ENCODE measurements at places on chromosomes 16 and 17.
A peak's percentile ranks its signal among the peaks of the same experiment; 100 is the strongest.

- no peak for DNase-seq
These were observed 61.5 kb downstream of the PCTP start for GRCh38 chr17:55812323-55812722.

DNA sequence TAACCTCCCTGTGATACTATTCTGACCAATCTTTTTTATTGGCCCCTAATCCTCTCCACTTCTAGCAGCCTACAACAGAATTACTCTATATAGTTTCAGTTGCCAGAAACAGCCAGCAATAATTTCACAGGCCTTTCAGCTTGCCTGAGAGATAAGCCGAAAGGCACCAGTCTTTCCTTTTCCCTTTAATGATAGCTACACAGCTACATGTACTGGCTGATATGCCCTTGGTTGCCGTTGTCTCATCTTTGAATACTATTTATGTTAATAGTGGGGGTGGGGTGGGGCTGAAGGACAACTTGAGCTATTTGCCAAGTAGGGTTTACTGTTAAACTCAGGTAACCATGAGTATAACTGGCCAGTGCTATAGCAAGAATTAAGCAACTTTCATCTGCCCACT, 35.8 kb upstream of the RASL10B start:
- no peak for DNase-seq

GRCh38 chr16:8167436-8167835, 422.9 kb downstream of the TMEM114 start:
- no peak for DNase-seq

- peak; percentile 4 for DNase-seq
These were observed 14.7 kb upstream of the PLLP start for GRCh38 chr16:57299009-57299718.

DNA sequence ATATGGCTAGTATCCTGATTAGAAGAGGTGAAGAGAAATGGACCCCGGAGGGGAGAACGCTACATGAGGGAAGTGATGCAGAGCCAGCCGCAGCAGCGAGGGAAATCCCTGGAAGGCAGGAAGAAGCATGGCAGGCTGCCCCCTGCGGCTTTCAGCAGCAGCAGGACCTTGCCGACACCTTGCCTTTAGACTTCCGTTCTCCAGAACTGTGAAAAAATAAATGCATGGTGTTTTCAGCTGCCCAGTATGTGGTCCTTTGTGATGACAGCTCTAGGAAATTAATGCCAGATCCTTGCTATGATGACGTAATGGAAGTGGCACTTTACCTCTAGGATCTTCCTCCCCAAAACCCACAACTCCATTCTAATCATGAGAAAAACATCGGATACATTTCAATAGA, 9.7 kb upstream of the ZFP1 start:
- DNase-seq = no peak

GRCh38 chr16:4271176-4272113, 1.4 kb downstream of the TFAP4 start:
- DNase-seq = peak; percentile 82

GRCh38 chr16:67164599-67165061, at the start of gene HSF4:
Gene HSF4 (plus strand): TSS chr16:67164745. CDS start chr16:67164812, 67 bp downstream.
- DNase-seq = no peak

GRCh38 chr16:48963901-48964615, 317.6 kb downstream of the CBLN1 start:
- DNase-seq = no peak

DNA sequence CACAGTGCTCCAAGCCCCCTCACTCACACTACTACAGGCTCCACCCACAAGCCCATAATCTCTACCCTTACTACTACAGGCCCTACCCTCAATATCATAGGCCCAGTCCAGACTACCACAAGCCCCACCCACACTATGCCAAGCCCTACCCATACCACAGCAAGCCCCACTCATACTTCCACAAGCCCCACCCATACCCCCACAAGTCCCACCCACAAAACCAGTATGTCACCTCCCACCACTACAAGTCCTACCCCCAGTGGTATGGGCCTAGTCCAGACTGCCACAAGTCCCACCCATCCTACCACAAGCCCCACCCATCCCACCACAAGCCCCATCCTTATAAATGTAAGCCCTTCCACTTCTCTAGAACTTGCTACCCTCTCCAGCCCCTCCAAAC, 13.8 kb downstream of the RIPOR1 start:
- DNase-seq = peak; percentile 36

DNA sequence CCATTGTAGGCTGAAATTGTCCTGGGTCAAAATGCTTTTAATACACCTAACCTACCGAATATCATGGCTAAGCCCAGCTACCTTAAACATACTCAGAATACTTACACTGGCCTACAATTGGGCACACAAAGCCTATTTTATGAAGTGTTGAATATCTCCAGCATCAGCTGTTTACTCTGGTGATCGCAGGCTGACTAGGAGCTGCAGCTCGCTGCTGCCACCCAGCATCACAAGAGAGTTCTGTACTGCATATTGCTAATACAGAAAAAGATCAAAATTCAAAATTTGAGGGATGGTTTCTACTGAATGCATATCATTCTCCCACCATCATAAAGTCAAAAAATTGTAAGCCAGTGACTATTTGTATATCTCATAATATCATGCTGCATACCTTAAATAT, 55.3 kb downstream of the ULK2 start:
- DNase-seq = no peak

GRCh38 chr16:69831212-69832123, 69.3 kb downstream of the WWP2 start:
- no peak for DNase-seq

DNA sequence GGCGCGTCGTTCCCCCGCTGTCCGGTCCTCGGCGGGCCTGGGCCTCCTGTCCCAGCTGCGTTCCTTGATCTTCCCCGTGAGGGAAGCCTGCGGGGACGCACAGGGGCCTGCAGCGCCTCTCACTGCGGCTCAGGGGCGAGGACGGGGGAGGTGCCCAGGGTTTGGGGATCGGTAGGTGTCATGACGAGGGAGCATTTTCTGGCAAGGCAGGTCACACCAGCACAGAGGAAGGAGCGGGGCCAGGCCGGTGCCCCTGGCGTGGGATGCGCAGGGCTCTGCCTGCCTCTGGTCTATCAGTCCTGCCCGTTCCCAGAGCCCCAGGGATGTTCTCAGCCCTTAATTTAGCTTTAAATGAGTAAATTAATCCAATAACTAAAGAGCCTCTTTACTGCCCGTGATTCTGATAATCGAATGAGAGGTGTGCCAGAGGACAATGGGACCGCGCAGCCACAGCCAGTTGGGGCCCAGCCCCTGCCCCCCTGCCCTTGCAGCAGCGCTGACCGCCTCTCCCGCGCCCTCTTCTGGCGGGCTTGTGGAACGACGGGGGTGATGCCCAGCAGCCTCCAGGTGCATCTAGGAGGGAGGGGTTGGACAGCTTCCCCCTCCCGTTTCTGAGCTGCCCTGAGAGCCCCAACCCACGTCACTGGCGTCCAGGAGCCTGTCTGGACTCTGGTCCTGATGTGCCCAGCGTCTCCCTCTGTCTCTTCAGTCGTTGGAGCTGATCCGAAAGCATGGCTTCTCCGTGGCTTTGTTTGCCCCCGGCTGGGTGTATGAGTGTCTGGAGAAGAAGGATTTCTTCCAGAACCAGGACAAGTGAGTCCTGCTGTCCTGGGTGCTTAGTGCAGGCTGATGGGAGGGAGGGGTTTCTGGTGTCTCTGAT, 7.9 kb downstream of the ENGASE start:
- DNase-seq = no peak

DNA sequence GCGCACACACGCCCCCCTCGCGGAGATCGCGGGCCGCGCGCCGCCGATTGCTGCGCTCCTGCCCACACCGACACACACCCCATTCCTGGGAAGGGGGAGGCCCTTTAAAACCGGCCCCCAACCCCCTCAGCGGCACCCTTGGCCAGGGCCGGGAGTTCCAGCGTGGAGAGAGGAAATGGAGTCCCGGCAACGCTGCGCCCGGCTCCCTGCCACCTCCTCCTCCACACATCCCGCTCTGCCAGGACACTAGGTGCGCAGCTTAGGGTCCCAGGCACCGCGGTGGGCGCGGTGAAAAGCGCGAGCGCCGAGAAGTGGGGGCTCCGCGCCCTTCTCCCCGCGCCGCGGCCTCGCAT, 397 bp downstream of the CDC42EP4 start:
- no peak for DNase-seq

DNA sequence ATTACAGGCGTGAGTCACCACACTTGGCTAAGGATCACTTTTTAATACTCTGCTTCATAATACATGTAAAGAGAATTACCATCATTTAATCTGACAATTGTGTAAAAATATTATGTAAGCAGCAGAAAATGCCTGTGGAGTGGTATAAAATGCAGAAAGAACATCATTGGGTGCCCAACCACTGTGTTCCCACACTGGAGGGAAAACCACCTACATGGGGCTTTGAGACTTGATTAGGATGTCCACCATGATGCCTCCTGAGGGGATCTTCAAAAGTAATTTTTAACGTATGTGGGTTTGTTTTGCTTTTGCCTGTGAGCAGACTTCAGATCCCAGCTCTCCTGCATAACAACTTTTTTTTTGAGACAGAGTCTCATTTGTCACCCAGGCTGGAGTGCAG, 18.8 kb downstream of the CFAP97D1 start:
- no peak for DNase-seq

DNA sequence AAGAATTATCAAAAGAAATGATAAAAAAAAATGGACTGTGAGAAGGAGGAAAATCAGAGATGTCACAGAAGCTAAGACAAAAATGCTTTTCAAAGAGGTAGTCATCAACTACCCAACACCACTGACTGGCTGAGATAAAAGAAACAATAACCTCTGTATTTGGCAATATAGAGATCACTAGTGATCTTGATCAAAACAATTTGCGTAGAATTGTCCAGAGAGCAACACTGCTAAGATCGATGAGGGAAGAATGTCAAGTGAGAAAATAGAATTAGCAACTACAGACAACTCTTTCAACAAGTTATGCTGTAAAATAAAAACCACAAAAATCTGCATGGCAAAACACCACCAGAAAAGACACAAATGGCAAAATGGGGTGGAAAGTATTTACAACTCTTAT, 66.0 kb downstream of the BRIP1 start:
- no peak for DNase-seq

DNA sequence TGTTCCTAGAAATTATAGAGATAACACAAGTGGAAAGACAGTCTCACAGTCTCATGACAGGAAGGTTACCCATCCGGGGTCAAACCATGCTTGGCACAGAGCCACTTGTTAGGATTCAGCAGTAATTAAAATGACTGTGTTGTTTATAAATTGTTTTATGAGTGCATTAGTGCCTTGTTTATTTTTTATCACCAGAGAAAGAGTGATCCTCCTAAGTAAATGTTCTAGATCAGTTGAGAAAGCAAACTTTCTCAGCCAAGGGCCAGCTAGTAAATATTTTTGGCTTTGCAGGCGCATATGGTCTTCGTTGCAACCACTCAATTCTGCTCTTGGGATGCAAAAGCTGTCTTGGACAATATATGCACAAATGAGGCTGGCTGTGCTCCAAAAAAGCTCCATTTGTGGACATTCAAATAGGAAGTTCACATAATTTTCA, 253.9 kb upstream of the CACNG5 start:
- no peak for DNase-seq

DNA sequence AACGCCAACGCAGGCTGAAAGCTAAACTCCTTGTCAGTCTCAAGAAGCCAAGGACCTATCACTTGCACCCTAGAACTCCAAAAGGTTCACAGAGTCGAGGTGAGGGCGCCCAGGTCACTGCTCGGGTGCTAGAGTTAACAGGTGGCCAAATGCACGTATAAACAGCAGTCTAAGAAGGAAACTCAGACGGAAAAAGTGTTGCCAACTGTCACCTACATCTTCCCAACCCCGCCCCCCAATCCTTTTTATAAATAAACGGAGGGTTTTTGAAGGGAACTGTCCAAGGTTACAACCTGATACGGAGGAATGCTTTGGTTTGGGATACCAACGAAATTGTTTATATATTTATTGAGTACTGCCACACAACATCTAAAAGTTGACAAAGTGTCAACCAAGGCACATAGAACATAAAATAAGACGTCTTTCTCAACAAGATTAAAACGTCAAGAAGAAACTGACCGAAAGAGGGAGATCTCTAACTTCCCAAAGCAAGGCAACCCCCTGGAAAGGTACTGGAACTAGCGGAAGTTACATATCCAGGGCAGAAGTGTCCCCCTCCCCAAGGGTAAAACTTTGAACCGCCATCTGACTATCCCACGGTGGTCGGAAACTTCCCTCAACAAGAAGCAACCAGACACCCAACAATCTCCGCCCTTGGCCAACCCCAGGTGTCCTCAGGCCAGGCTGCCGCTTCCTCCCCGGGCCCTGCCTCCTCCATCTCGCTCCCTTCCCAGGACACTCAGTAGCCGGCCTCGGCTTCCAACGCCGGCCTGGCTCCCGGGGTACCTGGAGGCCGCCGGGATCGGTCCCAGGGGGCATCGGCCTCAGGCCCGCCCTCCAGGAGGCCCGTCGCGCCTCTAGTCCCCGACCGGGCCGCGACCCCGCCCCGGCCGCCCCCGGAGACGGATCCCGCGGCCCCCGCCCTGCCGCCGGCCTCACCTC, 982 bp downstream of the SPAG9 start:
- peak; percentile 17 for DNase-seq

DNA sequence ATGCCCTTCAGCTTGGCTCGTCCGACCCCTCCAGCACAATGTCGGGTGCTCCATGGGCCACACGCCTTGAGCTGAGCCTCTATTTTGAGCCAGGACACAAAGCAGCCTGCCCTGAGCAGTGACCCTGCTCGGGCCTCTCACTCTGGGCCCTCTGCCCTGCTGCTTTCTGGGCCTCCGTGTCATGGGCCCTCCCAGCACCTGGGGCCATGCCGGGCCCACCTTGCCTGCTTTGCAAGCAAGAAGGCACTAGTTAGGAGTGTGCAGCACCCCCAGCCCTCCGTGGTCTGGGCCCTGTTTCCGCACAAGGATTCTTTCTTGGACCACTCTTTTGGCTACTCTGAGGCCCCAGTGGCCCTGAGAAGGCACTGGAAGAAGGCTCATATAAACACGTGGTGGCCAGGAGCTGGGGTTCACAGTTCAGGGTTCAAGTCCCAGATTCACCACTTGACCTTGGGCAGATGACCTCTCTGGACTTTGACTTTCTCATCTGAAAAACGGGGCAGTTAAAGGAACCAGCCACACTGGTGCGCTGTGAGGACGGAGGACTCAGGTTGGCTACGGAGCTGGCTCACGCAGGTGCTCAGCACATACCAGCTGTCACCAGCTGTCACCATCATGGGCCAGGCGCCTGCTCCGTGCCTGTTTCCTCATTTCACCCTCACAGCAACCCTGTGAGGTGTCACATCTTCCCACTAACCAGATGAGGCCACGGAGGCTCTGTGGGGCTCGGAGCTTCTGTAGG, 166.0 kb upstream of the GSE1 start:
- no peak for DNase-seq

DNA sequence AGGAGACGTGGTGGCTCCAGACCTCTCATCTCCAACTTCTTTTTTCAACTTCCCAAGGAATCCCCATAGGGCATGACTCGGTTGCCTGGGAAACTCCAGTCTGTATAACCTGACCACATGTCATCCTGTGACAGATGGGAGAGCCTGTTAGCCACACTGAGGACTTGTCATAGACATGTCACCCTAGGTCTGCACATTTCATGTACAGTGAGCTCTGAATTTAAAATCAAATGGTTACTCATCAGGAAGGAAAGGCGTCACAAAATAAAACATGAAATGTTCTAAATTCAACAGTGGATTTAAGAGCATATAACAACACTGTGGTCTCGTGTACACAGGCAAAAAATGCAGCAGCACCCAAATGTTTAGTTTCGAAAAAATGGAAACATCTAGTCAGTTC, 22.2 kb upstream of the ADAMTS18 start:
- no peak for DNase-seq

- DNase-seq = no peak
These were observed 352.3 kb downstream of the UTP18 start for GRCh38 chr17:51612692-51613091.

GRCh38 chr17:75181608-75182318, 996 bp downstream of the SUMO2 start:
- DNase-seq = no peak

GRCh38 chr17:27264068-27264812, 29.7 kb upstream of the WSB1 start:
- no peak for DNase-seq
